GM04503 (cell line): ENCODE measurements at places on chromosomes 16 and 17.

- no peak for DNase-seq
Measured at GRCh38 chr17:50620237-50620636, 14.4 kb upstream of the ABCC3 start.

- DNase-seq, result no peak
Measured at GRCh38 chr17:31869797-31870568, 10.9 kb upstream of the COPRS start.

- DNase-seq, result no peak
Measured at GRCh38 chr17:82788206-82789001, 36.5 kb downstream of the TBCD start.

- DNase-seq, result no peak
Measured at GRCh38 chr16:11056090-11056992, 112.0 kb downstream of the CLEC16A start.

- DNase-seq, result no peak
Measured at GRCh38 chr17:77793146-77793970, 165.1 kb upstream of the TNRC6C start.

DNA sequence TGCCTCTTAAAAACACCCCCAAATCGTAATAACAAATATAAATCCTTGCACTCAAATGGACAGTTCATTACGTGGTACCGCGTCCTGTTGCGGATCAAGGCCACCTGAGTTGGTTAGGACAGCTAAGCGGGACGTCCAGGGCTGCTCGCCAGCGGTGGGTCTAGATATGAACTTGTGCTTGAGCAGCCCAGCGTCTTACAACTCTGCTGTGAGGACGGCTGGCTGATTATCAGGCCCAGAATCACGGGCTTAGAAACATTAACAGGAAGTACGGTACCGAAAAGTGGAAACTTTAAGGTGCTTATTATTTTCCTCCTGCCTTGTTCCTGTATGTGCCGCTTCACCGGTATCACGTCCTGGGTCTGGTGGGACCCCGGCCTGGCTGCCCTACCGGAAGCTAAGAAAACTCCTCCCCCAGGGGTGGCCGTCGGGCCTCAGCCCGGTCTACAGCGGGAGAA, 832 bp upstream of the SRRM2 start:
- DNase-seq, result no peak

GRCh38 chr17:1362065-1362848, 37.8 kb downstream of the YWHAE start:
- no peak for DNase-seq

DNA sequence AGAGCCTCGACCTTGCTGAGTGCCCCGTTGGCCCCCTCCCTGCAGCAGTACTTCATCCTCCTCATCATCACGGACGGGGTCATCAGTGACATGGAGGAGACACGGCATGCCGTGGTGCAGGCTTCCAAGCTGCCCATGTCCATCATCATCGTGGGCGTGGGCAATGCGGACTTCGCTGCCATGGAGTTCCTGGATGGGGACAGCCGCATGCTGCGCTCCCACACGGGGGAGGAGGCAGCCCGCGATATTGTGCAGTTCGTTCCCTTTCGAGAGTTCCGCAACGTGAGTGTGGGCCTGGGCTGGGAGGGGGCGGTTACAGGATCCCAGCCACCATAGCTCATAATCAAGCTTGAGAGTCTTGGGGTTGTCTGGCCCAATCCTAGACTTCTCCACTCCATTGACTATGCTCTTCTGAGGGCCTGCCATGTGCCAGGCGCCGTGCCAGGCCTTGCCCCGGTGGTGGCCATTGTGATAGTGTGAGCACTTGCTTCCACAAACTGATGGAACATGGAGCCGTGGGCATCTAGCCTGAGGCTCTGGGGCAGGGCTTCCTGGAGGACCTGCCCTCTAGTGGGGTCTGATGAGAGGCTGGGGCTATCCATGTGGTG, 39.7 kb downstream of the PSME3IP1 start:
- no peak for DNase-seq

- DNase-seq, result no peak
Measured at GRCh38 chr16:2883458-2883908, 468 bp downstream of the FLYWCH2 start.

GRCh38 chr16:85072076-85072860, 40.0 kb downstream of the CIBAR2 start:
- DNase-seq, result no peak

DNA sequence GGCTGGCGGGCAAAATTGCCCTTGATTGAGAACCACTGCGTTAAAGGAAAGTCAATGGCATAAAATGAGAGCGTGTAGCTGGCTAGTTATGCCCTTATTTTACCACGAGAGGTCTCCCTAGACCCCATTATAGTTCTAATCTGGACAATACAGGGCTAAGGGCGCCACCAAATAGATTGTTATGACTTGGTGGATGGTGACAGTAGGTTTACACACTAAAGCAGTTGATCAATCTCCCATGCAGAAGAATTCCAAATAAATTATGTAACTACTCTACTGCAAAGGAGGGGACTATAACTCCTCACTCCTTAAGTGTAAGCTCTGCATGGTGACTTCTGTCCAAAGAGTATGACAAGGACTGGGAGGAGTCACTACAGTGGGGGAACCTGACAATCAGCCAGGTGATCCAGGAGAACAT, 20.4 kb upstream of the YPEL2 start:
- no peak for DNase-seq
